ENCODE measurements at places on chromosomes 5 and 9. TPM values are rescaled to one million over a fixed set of nuclear protein-coding genes. Genes with fewer than 3 reads are reported as not detected.

- DNase-seq, result no peak
These were observed 256.0 kb downstream of the SLIT3 start for GRCh38 chr5:169044962-169045361.

GRCh38 chr9:18343784-18344183 lies 130.2 kb upstream of the ADAMTSL1 start:
- DNase-seq, result no peak

GRCh38 chr5:53256746-53257145 lies 147.2 kb upstream of the MOCS2 start:
- no peak for DNase-seq

- DNase-seq, result no peak
These were observed 169.6 kb downstream of the RORB start for GRCh38 chr9:74666625-74667316.

DNA sequence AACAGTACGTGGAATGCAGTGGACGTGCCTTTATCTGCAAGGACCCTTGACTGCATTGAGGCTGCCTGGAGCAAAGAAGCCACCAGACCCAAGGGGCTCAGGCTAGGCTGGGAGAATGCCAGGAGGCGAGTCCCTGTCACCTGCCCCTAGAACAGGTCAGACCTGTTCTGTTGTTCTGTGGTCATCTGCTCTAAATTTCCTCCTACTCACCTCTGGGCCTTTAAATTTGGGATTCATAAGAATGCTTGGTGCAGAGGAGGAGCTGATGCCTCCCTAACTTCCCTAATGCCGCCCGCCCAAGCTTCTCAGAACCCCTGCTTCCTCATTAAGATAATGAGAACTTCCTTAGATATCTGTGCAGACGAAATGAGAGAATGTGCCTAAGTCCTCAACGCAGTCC lies 32.0 kb downstream of the DAPK1 start:
- DNase-seq, result no peak

DNA sequence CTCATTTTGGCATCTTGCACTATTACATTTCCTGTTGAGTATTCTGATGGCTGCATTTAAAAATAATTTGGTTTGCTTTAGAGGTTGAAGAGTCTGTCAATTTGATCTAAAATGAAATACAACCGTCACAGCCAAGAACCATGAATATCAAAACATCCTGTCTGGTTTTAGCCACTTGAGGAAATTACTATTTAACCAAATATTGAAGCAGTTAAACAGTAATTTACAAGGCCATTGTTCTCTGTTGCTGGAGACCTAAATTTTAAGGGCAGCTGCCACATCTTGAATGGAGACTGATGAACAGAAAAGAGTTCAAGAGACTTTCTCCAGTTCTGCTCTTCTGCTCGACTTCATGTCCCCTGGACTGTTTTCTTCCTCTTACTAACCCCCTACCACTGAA lies 549.4 kb downstream of the LRRC70 start:
- DNase-seq, result no peak

DNA sequence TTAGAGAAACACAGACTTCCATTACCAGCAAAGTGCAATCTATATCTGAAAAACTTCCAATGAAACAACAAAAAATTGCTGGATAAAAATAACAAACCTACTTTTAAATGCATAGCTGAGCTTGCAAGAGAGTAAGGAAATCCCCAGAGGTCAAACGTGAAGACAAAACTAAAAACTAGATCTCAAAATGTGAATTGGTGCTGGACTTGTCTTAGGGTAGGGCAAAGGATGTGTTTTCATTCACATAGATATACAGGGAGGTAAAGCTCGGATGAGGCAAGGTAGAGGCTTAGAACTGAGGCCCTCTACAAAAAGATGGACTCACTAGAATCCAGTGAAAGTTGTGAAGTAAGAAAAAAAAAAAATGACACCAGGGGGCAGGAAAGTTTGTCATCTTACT lies 13.6 kb upstream of the RASA1 start:
- no peak for DNase-seq

- no peak for DNase-seq
These were observed 31.1 kb downstream of the FOXD1 start for GRCh38 chr5:73417303-73418034.

DNA sequence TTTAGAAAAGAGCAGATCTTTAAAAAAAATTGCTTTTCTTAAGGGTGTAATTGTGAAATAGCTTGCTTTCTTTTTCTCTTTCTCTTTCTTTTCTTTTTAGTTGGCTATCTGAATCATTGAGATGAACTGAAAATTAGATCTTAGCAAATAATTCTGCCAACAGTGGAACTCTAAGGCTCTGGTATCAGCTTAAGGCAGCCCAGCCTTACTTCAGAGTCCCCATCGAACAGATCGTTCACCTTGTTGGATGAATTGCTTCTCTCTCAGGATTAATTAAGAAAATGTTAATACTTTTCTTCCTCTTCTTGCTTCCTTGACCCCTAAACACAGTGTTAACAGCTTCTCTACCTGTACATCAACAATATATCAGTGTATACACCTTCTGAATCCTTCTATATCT lies 92.1 kb downstream of the ZCCHC7 start:
- DNase-seq, result no peak

GRCh38 chr5:154236-154635 lies 37.1 kb upstream of the LRRC14B start:
- DNase-seq, result no peak

DNA sequence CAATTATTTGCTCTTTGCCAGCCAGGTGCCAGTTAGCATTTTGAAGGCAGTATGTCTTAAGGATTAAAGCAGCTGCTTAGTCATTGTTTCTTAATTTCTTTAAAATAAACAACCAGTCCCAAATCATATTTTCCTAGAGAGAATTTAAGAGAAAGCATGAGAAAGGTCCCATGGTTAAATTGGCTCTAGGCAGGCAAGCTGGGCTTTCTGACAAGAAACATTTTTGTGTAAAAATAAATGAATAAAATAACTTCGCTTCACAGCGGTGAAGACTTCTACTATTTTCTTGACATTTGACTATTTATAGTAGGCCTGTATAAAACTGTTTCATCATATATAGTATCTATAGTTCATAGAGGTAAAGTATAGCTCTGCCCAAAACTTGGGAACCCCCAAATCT lies 617.7 kb upstream of the C9orf72 start:
- no peak for DNase-seq

DNA sequence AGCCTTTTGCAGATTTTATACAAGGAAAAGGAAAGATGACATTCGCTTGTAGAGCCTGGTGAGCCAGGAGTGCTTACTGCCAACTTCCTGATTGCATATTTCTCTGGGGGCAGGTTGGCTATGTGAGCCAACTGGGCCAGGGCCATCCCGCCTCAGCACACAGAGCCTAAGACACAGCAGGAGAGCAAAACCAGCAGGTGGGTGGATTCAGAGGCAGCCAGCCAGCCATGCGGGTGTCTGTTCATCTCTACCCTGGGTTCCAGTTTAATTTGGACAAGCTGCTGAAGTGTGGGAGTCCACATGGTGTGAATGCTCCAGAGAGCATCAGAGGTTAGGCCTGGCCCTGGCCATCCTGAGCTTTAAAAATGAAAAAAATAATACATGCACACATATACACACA lies 291.4 kb downstream of the ARHGEF28 start:
- DNase-seq, result peak; percentile 79

- no peak for DNase-seq
These were observed 35.2 kb downstream of the ZNF366 start for GRCh38 chr5:72472031-72472430.

- no peak for DNase-seq
These were observed 18.8 kb upstream of the FCN2 start for GRCh38 chr9:134861595-134862334.

DNA sequence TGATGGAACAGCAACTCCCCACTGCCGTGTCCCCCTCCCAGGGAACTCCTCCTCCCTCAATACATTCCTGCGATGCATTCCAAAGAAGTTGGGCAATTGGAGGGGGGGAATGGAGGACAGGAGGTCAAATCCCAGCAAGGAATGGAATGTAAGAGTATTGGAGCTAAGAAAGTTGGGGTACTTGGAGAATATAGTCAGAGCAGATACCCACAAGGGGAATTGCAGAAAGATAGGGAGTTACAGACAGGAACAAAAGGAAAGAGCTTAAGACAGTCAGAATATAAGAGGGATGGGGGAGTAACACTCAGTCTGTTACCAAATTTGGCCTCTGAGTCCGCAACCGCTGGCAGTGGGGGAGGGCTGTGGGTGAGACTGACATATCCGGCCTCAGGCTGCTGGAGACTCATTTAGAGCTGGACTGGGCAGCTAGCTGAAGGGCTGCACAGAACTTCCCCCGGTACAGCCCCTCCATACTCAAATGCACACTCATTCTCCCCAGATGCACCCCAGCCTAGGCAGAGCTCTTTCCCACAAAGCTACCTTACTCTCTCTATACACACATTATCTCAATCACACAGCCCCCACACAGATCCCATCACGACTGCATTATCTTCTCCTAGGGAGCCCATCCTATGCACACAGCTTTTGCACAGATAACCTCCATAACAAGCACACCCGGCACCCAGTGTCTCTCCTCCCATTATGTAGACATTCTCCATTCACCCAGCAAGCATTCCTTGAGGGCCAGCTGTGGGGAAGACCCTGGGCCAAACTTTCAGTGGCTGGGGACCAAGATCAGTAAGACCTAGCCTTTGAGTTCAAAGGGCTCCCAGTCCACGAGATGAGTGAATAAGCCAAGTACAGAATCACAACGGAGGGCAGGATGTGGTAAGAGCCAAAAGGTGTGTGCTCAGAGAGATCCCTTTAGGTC lies 3.7 kb downstream of the TLN1 start:
- peak; percentile 90 for DNase-seq

DNA sequence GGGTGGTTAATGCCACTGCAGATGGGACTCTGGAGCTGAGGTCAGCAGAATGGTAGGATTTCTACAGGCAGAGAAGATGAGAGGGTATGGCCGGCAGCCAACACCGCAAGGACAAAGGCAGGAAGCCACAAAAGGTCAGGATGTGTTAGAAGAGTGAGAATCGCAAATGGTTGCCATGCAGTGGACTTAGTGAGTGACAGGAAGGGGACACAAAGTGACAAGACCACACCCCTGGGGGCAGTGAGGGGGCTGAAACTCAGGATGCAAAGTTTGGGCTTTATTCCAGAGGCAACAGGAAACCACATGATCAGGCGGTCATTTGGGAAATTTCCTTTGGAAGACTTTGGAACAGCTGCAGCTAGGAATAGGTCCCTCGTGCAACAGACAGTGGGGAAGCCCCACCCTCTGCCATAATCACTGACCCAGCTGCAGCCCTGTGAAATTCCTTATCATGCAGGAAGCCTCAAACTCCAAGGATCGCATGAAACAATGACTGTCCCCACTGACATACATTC lies 14.2 kb upstream of the CCDC180 start:
- DNase-seq, result peak; percentile 80

DNA sequence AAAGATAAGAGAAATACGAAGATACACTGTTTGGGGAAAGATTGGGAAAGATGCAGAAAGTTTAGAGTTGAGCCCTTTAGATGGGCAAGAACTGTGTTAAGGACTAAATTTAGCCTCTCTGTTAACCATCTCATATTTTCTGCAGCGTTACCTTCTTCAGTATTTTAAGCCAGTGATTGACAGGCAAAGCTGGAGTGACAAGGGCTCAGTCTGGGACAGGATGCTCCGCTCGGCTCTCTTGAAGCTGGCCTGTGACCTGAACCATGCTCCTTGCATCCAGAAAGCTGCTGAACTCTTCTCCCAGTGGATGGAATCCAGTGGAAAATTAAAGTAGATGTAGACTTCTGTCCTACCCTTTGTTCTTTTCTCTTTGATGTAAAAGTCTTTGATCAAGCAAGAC lies 26.4 kb upstream of the LNPEP start:
- no peak for DNase-seq

GRCh38 chr5:143636931-143637528 lies 174.9 kb upstream of the HMHB1 start:
- no peak for DNase-seq

DNA sequence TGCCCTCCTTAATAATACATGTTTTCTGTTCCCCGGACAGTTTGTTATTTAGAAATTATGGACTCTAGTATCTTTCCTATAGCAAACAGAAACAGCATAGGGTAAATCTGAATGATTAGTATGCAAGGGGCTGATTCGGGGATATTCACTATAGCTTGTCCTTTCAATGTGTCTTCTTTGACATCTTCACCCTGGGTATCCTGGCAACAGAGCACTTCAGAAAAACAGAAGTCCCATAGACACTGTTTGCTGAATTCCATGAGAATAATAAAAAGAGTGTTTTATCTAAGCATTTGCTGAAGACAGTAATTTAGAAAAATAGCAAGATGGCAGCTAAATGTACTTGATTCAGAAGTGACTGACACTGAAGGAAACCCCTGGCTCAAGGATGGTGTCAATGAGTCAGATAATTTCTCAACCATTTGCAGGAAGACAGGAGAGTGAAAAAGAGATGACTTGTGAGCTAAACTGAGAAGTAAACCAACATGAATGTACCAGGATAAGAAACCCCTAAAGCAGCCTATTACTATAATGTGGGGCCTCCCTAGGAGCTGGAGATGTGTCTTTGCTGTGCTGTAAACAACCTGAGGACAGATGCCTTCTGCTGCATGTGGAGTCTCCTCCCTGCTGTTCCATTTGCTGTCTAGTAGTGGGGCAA lies 246.2 kb downstream of the MAN2A1 start:
- no peak for DNase-seq

DNA sequence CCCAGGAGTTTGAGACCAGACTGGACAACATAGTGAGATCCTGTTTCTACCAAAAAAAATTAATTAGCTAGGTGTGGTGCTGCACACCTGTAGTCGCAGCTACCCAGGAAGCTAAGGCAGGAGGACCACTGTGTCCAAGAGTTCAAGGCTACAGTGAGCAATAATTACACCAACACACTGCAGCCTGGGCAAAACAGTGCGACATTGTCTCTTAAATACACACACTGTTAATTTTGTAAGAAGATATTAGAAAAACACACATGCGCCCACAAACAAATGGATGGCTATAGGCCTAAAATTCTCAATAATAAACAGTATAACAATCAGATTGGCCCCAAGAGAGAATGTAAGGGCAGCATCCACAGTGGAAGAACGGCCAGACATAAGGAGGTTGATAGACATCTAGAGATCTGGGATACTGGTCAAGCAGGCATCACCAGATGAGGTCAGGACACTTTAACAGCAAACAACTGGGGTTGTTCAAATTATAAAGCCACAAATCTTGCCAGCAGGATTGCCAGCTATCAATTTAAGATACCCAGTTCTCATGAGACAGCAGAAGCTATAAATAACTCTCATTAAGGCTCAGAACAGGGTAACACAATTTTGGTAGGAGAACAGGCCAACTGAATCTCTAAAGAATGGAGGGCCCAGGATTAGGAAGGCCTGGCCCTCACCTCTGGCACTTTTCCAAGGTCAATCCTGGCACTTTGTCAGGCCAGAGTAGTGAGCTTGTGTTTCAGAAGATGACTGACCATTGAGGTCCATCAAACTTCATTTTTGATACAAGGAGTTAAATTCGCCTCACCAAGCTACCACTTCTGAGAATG lies 29.5 kb downstream of the GOLPH3 start:
- peak; percentile 76 for DNase-seq

- DNase-seq, result no peak
These were observed 19.7 kb downstream of the SLC9A3 start for GRCh38 chr5:504326-505154.

- DNase-seq, result no peak
These were observed 18.6 kb upstream of the NPM1 start for GRCh38 chr5:171369056-171369455.

The IL9 gene
- total RNA-seq, result not detected

The ELOVL7 gene
- total RNA-seq, result 0.37 TPM

The QRFP gene
- not detected for total RNA-seq

The PCDHAC1 gene
- 0.23 TPM for total RNA-seq

The C8G gene
- total RNA-seq, result 1.0 TPM

The NUDT12 gene
- 13.1 TPM for total RNA-seq

The SCGB3A2 gene
- 0.95 TPM for total RNA-seq

The PRDM9 gene
- not detected for total RNA-seq

The APBB3 gene
- 16.1 TPM for total RNA-seq

The WHRN gene
- total RNA-seq, result 15.0 TPM

All from right cardiac atrium (tissue), 5 donors.